ENCODE measurements at places on chromosomes 3 and 15.

- DNase-seq, result no peak
Measured at GRCh38 chr3:117912352-117912751, 1122.3 kb downstream of the IGSF11 start.

DNA sequence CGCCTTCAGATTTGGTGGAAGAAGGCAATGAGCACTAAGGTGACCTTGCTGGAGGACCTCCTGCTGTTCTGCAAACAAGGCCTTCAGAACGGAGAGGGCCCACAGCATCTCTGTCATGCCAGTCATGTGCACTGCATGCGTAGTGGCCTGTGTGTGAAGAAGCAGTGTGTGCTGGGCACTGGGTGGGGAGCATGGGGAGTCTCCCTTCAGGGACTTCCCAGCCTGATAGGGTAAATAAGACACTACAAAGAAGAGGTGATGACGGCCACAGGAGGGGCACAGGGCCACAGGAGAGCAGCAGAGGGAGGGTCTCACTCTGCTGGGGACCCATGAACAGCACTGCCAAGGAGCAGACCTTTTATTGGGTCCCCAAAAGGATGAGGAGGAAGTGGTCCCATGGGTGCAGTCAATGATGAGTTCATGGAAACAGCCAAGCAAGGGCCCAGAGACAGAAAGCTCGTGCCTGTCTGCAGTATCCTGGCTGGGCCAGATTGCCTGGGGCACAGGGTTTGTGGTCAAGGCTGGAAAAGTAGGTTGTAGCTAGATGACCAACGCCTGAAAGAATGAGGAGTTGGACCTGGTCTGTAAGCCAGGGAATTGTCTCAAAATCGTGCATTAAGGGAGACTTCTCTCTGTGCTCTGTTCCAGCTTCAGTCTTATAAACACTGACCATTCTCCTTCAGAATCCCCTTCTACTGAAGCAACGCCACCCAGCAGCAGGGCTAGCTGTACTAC is 67.8 kb upstream of the SEC61A1 start:
- DNase-seq, result no peak

DNA sequence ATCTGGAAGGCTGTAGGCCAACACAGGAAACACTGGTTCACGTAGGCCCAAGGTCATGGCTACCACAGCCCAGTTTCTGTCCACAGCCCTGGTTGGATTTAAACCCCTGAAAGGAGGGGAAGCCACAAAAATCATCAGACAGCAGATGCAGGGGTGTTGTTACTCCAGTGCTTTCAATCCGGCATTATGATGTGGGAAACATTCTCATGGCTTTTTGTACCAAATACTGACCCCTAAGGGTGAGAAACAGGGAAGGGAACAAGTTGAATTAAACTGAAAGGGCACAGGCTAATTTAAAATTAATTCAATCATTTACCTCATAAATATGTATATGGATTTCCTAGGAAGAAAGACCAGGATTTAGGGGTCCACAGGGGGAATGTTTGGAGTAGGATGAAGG is 375.6 kb downstream of the CTNNB1 start:
- DNase-seq, result no peak

GRCh38 chr15:34621675-34622074 is 38.2 kb upstream of the GOLGA8B start:
- no peak for DNase-seq

DNA sequence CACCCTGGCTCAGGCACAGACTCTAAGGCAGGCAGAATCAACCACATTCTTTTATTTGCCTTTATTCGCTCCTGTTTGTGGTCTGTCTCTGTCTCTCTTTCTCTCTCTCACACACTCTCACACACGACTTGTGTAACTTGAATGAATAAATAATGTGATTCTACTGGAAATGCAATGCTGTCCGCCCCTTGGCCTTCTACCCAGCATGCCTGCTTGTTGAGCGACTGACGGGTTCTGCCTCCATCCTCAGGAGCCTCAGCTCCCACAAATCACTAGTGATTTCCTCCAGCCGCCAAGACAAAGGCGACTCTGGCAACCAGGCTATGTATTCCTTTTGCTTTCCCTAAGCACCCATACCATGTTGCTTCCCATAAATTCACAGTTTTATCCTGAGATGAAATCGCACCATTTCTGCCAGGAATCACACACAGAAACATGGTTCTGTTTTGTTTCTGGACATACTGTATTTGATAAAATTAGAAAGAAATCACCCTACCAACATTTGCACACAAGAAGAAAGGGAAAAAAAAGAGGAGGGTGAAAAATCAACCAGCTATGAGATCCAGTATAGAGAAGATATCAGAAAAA is 460.8 kb downstream of the MAGI1 start:
- no peak for DNase-seq

- no peak for DNase-seq
Measured at GRCh38 chr3:141236361-141236760, 4.7 kb downstream of the PXYLP1 start.

DNA sequence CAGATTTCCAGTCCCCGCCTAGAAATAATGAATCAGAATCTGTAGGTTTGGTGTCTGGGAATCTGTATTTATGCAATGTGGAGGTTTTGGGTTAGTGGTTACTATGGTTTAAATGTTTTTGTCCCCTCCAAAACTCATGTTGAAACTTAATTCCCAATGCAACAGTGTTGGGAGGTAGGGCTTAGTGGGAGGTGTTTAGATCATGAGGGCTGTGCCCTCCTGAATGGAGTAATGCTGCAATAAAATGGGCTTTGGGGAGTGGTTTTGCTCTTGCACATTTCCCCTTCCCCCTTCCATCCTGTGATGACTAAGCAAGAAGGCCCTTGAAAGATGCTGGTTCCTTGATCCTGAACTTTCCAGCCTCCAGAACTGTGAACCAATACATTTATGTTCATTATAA is 9.2 kb upstream of the RFC4 start:
- DNase-seq, result no peak

DNA sequence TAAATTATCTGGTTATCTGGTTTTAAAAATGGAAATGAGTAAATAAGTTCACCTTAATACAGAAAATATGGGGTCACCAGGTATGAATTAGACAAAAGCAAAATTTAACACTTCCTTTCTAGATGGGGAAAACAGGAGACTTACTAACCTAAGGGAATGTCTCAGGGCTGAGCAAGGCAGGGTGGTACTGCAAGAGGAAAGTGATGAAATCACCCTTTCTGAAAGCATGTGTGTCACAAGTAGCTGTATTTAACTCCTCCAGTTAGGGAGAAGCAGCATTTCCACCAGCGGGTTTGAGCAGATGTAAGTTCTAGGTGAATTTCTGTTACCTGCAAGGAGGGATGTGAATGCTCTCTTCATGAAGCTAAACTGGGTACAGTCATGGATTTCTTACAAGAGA is 629.1 kb downstream of the MECOM start:
- DNase-seq, result no peak

DNA sequence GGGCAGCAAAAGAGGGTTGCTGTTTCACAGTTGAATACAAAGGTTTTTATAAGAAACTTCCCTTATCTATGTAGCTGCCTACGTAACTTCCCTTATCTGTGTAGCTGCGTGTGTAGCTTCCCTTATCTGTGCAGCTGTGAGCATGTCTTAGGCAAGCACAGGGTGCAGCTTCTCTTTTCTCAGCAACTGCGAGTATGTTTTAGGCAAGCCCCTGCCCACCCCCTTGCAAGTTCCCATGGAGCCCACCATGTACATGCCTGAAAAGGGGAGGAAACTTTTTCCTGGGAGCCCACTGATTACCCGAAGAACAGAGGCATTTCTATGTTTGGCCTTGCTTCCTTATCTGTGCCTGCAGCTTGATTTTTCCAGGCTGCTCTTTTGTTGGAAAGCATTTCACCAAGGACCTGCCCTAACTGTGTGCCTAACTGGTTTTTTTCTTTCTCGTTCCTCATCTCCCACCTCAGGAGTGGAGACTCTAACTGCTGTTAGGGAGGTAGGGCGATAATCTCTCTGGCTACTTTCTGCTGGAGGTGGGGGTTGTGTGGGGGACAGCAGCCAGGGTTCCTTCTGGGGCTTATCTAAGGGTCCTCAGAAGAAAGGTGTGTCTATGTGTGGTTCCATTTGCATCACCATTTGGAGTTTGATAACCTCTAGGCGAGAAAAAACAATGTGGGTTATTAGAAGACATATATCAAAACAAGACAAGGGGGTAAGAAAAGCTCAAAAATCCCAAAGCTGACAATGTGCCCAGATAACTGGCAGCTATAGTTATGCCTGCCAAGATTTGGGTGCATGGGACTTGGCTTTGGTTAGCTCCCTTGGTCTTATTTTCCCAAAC is 26.0 kb downstream of the SORD start:
- peak; percentile 55 for DNase-seq

DNA sequence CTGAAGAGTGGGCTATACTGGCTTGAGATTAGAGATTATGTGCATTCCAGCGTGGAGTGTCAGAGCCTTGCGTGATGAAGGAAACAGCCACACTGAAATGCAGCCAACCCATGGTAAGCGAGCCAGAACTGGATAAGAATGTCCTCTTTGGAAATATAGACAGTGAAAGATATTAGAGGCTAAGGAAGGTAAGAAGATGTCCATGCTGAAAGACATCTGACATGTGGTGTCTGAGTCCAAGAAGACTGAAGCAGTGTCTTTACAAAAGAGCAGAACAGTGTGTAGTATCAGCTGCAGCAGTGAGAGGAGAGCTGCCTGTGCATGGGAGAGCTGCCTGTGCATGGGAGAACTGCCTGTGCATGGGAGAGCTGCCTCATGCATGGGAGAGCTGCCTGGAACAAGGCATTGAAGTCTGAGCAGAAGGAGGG is 672.2 kb downstream of the DIPK2A start:
- no peak for DNase-seq

DNA sequence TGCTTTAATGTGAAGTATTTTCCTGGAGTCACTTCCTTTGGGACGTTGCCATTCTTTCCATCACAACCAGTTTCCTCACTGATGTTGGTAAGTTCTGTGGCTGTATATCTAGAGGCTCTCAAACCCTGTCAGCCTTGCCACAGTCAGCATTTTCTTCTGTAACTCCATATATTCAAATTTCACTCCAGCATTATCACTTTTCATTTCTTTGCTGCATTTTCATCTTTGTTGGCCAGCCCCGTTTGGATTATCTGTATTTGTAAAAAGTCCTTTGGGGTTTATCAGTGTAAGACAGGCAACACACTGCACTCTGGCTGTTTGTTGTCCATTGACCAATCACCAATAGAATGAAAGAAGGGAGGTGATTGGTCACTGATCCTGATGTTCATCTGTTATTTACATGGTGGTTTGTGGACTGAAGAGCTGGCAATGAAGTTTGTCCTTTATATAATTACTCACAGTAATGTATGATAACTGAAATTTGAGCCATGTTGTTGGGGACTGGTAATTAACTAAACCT is 20.3 kb downstream of the GMPS start:
- no peak for DNase-seq

DNA sequence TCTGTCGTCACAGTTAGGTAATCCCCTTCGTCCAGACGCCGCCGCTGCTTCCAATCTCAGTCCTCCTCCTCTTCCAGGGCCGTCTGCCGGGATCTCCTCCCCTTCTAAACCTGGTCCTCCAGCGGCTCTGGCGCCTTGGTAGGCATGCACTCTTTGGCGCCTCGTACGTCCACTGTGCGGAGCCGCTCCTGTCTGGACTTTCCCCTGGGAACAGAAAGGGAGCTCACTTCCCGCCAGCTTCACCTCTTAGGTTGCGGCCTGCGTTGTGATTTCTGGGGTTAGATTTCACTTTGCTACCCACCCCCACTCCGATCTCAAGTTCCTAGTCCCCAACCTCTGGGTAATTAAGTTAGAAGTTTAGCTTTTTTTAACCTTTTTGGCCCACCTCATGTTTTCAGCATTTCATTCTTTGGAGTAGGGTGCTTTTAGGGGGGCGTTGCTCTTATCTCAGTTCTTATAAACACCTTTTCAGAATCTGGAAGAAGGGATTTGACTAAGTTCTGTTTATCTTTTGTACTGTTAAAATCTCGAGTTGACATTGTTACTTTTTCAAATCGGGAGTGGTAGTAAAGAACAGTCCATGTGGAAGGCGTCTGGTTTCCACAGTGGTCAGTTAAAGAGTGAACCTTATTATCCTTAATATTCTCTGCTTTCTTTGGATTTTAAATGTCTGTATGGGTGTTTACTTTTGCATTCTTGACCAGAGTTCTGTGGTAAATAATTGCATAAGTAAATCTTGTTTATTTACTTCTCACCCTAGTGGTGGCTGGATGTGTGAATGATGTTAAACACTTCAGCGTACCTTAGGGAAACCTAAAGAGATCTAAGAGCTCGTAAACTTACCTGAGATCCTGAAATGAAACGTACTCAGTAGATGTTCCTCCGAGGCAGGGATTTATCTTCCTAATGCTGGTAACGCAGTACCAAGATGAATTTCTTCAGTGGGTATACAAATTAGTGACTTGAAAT is 611 bp downstream of the CTDSPL2 start:
- DNase-seq, result no peak

GRCh38 chr3:170815340-170815739 is 54.7 kb downstream of the RPL22L1 start:
- DNase-seq, result peak; percentile 90

- DNase-seq, result no peak
Measured at GRCh38 chr3:98731720-98732285, 31.3 kb upstream of the ST3GAL6 start.

GRCh38 chr3:8020047-8020841 is 481.4 kb upstream of the LMCD1 start:
- no peak for DNase-seq

- DNase-seq, result no peak
Measured at GRCh38 chr15:63071288-63071909, 28.9 kb downstream of the TPM1 start.

DNA sequence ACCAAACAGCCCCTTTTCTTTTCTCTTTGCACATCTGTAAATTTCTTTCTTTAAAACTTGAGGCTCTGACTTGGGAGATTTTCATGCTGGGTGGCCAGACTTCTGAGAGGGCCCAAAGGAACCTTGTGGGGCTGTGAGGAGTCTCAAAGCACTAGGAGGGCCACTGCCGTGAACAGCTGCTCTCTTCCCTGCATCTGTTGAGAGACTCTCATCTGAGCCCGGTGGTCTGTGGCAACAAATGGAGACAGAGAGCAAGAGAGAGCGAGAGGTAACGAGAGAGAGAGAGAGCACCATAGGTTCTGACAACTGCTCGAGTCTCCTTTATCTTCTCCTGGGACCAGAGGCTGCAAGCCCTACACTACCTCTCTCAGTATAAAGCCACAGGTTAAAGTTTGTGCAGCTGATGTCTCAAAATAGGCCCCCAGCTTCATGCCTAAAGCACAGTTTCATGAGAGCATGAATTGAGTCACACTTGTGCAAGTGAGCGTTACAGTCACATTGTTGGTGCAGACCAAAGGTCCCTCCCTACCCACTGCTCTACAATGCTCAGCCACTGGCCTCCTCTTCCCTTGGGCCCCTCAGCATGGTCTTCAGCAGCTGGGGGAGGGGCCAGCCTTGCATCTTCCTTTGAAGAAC is 60.7 kb downstream of the ZNF621 start:
- no peak for DNase-seq

- no peak for DNase-seq
Measured at GRCh38 chr3:157082305-157082982, 77.5 kb downstream of the CCNL1 start.

- DNase-seq, result peak; percentile 61
Measured at GRCh38 chr3:13018561-13019242, 54.5 kb downstream of the IQSEC1 start.

GRCh38 chr15:91787198-91787597 is 66.3 kb upstream of the SLCO3A1 start:
- DNase-seq, result no peak
